ENCODE measurements at places on chromosomes 7 and 10. TPM values are rescaled to one million over a fixed set of nuclear protein-coding genes. Genes with fewer than 3 reads are reported as not detected.

- no peak for DNase-seq
Observed at GRCh38 chr7:66919304-66919703, 1.7 kb upstream of the TMEM248 start.

DNA sequence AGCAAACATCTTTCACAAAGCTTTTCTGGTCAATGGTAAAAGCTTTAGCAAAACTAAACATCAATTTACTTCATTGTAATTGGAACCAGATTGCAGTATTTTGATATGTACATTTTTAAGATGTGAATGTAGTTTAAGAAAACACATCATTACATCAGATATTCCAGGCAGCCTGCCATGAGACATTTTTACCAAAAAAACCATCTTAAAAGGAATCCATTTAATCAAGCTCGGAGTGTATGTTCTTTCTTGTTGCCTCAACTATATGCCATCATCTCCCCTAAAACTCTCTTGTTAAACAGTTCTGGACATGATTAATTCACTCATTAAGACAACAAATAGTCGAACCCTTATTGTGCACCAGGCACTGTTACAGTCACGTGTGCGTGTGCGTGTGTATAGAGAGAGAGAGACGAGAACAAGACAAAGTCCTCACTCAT is 97.5 kb downstream of the UBE2H start:
- DNase-seq: no peak

DNA sequence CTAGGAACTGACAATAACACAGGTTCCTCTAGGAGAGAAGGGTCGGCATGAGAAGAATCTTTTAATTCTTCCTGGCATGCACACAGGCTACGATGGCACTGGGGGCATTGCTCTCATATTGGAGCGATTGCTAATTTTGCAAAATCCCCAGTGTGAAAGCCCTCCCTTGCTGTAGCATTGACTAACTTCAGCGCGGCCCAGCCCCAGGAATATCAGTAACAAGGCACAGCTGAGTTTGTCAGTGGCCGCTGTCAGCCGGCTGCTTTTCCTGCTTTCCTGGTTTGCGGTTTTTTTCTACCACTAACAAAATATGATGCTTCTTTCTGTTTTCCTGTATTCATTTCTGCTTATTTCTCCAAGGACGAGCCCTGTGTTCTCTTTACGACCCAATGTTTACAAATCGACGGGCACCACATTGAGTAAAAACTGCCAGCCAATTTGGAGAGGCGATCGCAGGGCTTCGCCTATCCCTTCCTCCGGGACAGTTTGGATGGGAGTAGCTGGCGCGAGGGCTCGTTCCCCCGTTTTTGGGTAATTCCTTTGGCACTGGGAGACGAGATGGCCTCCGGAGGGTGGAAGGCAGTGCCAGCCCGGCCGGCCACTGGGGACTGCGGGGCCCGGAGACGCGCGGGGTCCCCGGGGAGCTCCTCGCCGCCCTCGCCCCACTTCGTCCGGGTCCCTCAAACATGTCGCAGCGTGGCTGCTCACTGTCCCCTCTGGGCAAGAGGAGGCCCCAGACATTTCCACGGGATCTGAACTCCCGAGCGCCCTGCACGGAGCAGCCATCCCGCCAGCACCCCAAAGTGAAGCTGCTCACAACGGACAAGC is 967 bp downstream of the ADARB2 start:
- no peak for DNase-seq

DNA sequence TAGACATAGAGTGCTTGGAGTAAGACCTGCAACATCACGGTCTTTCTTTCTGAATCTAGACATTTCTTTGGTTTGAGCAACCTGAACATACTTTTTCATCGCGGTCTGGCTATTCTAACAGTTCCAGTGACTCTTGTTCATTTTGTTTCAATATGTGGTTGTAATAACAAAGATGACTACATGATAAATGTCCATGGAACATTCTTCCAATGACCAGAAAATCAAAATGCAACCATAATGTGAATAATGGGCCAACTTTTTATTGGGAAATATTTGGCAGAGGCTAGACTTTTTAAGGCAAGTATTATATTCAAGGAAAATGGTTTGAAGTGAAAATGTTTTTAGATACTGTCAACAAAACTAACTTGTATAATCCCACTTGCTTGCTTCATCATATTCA is 282.5 kb downstream of the INHBA start:
- DNase-seq: no peak

- DNase-seq: no peak
Observed at GRCh38 chr7:117249696-117250095, 73.2 kb downstream of the WNT2 start.

- no peak for DNase-seq
Observed at GRCh38 chr7:28686418-28686800, 271.7 kb downstream of the TRIL start.

DNA sequence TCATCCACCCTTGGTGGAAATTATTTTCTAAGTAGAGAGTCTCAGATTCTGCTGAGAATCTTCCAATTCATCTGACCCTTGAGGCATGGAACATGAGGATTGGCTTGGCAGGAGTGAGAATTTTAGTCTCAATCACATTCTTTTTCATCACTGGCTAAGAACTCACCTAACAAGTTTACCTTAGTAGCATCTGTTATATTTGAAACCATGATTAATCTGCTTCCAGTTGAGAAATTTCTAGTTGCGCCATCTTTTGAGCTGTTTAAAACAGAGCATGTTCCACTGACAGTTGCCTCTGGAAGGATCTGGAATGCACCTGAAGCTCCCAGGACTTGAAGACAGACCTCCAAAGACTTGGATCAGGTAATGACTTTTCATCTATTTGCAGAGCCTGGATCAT is at the start of gene LIPK:
Gene LIPK (plus strand): TSS at position 292 of the 400 bp plus-strand sequence. CDS start 18,295 bp downstream, outside the sequence.
- no peak for DNase-seq

- no peak for DNase-seq
Observed at GRCh38 chr7:121352323-121352722, 23.5 kb downstream of the WNT16 start.

GRCh38 chr7:46478046-46478445 is 557.0 kb upstream of the IGFBP3 start:
- no peak for DNase-seq

DNA sequence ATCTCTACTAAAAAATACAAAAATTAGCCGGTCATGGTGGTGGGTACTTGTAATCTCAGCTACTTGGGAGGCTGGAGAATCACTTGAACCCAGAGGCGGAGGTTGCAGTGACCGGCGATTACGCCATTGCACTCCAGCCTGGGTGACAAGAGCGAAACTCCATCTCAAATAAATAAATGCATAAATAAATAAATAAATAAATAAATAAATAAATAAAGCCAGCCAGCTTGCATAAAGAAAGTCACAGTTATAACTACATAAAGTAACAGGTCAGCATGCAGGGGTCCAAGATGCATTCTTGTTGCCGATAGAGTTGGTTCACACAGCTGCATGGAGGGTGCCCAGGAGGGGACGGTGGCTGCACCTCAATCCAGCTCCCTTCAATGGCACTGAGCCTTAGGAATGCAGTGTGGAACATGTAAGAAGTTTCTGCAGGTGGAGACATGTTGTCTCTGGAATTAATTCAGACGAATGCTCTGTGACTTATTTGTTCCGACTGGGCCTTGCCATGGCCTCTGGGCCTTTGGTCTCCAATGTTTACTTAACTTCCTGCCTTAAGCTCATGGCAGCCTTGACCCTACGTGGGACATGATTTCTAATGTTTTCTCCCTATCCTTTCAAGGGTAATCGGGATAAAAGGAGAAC is 159.6 kb upstream of the PRKCQ start:
- DNase-seq: peak; percentile 62

GRCh38 chr10:131625041-131625440 is 275.8 kb upstream of the PPP2R2D start:
- DNase-seq: peak; percentile 80

- no peak for DNase-seq
Observed at GRCh38 chr7:98998821-98999725, 120.7 kb downstream of the TRRAP start.

DNA sequence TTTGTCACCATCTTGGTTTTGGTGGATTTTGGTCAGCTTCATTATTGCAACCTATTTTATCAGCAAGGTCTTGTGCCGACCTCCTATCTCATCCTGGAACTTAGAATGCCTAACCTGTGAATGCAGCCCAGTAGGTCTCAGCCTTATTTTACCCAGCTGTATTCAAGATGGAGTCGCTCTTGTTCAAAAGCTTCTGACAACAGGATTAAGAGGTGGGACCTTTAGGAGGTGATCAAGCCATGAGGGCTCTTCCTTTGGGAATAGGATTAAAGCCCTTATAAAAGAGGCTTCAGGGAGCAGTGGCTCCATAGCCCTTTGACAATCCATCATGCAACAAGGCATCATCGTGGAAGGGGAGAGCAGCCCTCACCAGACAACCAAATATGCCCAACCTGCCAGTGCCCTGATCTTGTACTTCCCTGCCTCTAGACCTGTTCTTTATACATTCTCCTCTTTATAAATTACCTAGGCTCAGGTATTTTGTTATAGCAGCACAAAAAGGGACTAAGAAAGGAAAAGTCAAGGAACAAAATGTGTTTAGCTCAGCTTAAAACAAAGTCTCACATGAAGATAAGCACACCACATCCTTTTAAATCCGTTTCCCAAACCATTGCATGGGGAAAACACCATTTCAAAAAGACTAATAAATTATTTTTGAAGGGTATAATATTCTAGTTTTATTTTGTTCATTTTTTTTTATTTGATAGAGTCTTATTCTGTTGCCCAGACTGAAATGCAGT is 8.5 kb upstream of the MAP3K8 start:
- no peak for DNase-seq

DNA sequence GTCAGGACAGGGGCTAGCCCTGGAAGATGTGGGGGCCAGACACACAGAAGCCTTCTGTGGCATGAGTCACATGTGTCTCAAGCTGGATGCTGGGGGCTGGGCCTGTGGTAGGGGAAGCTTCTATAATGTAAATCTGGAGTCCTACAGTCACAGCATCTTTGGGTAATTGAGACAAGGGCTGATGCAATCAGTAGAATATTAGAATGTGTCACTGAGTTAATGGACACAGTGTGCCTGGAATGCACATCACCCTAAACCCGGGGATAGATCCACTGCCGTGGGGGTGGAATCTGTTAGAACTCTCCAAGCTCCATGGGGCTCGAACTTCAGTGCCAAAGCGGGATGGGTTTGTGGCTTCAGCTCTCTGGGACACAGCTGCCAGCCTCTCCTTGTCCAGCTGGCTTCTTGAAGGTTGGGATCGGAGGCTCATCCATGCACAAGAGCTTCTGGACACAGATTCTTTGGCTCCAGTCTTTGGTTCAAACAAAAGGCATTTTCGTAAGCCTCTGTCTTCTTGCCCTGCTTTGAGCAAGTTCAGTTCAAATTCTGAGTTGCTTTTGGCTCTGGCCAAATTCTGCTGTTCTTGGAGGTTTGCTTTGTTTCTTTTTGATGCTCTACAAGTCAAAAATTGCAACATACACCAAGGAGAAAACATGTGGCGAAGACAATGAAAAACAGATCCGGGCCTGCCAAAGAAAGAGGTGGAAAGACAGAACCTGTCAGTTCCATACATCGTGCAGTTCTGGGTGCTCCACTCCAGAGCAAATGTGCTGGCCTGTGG is 194.8 kb upstream of the ZNF32 start:
- DNase-seq: no peak

DNA sequence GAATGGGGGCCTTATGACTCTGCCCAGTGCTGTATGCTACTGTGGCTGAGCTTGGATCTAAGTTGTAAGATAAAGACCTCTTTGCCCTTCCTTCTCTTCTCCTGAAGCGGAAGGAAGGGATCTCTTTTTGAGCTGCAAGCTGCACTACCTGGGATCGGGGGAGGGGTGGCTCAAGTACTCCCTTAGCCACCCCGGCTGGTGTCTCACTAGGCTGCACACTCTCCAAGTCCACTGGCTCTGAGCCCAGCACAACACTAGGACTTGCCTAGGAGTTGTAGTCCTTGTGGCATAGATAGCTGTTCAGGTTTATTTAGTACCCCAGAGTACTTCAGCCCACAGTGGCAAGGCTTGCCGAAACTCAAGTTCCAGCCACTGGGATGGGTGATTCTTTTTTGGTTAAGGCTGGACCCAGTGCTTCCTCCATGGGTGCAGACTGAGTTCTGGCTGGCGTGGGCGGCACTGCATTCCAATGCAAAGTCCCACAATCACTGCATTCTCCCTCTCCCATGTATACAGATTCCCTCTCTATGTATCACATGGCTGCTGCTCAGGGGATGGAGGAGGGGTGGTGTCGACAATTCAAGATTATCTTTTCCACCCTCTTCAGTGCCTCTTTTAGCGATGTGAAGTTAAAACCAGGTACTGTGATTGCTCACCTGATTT is 76.2 kb upstream of the SLC25A13 start:
- DNase-seq: no peak

DNA sequence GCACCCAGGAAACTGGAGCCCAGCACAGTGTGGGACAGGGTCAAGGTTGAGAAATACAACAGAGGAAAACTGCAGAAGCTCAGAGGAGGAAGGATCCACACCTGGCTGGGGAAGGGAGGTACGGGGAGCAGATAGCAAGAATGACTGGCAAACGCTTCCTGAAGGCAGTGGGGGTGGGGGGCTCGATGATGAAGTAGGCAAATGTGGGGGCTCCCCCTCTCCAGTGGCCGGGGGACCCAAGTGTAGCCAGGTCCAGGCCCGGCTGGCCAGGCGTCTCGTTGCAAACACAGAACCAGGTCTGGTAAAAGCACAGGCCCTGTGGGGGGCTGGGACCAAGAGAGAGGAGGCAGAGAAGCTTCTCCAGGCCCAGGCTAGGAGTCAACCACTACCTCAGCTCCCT is 7.7 kb downstream of the CHST15 start:
- DNase-seq: no peak

- DNase-seq: no peak
Observed at GRCh38 chr7:37557571-37558209, 109.0 kb upstream of the ELMO1 start.

Gene ARHGEF5
- total RNA-seq: 9.7 TPM

Gene VWDE
- total RNA-seq: 0.09 TPM

Gene SKIDA1
- total RNA-seq: 0.33 TPM

Gene HBP1
- 55.9 TPM for total RNA-seq

Gene PRXL2A
- total RNA-seq: 22.1 TPM

Gene OR6B1
- not detected for total RNA-seq

Gene SLC16A9
- 6.1 TPM for total RNA-seq

Gene STAG3
- 1.2 TPM for total RNA-seq

Gene INPP5F
- 21.9 TPM for total RNA-seq

Gene TMEM229A
- total RNA-seq: not detected

Gene TRIM73
- 1.9 TPM for total RNA-seq

Gene PIK3AP1
- total RNA-seq: 14.5 TPM

Gene TAS2R39
- total RNA-seq: not detected

Gene IGFBP1
- total RNA-seq: not detected

Gene OR2A5
- total RNA-seq: not detected

Gene DDX56
- 33.9 TPM for total RNA-seq

Gene HOXA6
- 8.6 TPM for total RNA-seq

Gene TSPAN33
- total RNA-seq: 6.3 TPM

Measured in posterior vena cava (tissue), 2 donors.